A549 treated with CORT108297 at 1 μM for 4 hours (cell line): ENCODE measurements at places on chromosomes 5 and 9. TPM values are rescaled to one million over a fixed set of nuclear protein-coding genes. Genes with fewer than 3 reads are reported as not detected.

ORM1 gene
- total RNA-seq, result not detected in 5 replicates

CA9 gene
- 4.2 to 7.9 TPM (median 7.3 TPM) in 5 replicates for total RNA-seq

BASP1 gene
- total RNA-seq, result 267 to 340 TPM (median 299 TPM) in 5 replicates

HINT1 gene
- total RNA-seq, result 469 to 525 TPM (median 489 TPM) in 5 replicates

IFNA21 gene
- total RNA-seq, result not detected in 5 replicates

FOXD4 gene
- total RNA-seq, result 0.25 to 0.82 TPM (median 0.44 TPM) in 5 replicates

TAF11L10 gene
- total RNA-seq, result not detected in 5 replicates

EHMT1 gene
- total RNA-seq, result 36.1 to 43.1 TPM (median 42.8 TPM) in 5 replicates

ADGRD2 gene
- not detected in 5 replicates for total RNA-seq

MARCOL gene
- total RNA-seq, result not detected in 5 replicates

MCTP1 gene
- total RNA-seq, result 7.4 to 11.1 TPM (median 10.1 TPM) in 5 replicates

BAAT gene
- 0.33 to 0.60 TPM (median 0.41 TPM) in 5 replicates for total RNA-seq

MPDZ gene
- 9.4 to 15.7 TPM (median 12.9 TPM) in 5 replicates for total RNA-seq

SLC6A18 gene
- not detected in 5 replicates for total RNA-seq

HAUS6 gene
- 21.6 to 33.5 TPM (median 23.1 TPM) in 5 replicates for total RNA-seq

PCSK1 gene
- 0.32 to 0.45 TPM (median 0.35 TPM) in 5 replicates for total RNA-seq

ACOT12 gene
- 0.16 to 0.35 TPM in 2 of 5 replicates, not detected in the others for total RNA-seq

WNK2 gene
- total RNA-seq, result 4.9 to 7.8 TPM (median 6.5 TPM) in 5 replicates

HRCT1 gene
- total RNA-seq, result 0.12 to 0.38 TPM (median 0.23 TPM) in 5 replicates

C8G gene
- total RNA-seq, result 0.88 to 2.3 TPM (median 1.3 TPM) in 5 replicates

UNC13B gene
- total RNA-seq, result 8.4 to 10.0 TPM (median 9.6 TPM) in 5 replicates

TSLP gene
- not detected in 5 replicates for total RNA-seq

GMCL2 gene
- total RNA-seq, result 0.02 TPM in 1 of 5 replicates, not detected in the others

MTREX gene
- total RNA-seq, result 28.8 to 63.2 TPM (median 36.2 TPM) in 5 replicates

SMIM3 gene
- total RNA-seq, result 3.5 to 4.9 TPM (median 4.1 TPM) in 5 replicates

FANCG gene
- total RNA-seq, result 35.1 to 60.9 TPM (median 55.3 TPM) in 5 replicates

GTF2H2 gene
- total RNA-seq, result 9.5 to 19.5 TPM (median 9.9 TPM) in 5 replicates

CRB2 gene
- 0.03 to 0.11 TPM (median 0.06 TPM) in 5 replicates for total RNA-seq

PCDHB2 gene
- 3.1 to 6.7 TPM (median 3.8 TPM) in 5 replicates for total RNA-seq

RNF180 gene
- total RNA-seq, result 0.30 to 0.46 TPM (median 0.39 TPM) in 5 replicates
